ENCODE measurements at places on chromosomes 11 and 22.
A peak's percentile ranks its signal among the peaks of the same experiment; 100 is the strongest.

- no peak for DNase-seq
Observed at GRCh38 chr11:66918741-66919140, 39.4 kb downstream of the PC start.

GRCh38 chr11:107301878-107302277, 155.7 kb downstream of the CWF19L2 start:
- DNase-seq, result no peak

- DNase-seq, result no peak
Observed at GRCh38 chr11:44994753-44995152, 44.1 kb upstream of the TP53I11 start.

DNA sequence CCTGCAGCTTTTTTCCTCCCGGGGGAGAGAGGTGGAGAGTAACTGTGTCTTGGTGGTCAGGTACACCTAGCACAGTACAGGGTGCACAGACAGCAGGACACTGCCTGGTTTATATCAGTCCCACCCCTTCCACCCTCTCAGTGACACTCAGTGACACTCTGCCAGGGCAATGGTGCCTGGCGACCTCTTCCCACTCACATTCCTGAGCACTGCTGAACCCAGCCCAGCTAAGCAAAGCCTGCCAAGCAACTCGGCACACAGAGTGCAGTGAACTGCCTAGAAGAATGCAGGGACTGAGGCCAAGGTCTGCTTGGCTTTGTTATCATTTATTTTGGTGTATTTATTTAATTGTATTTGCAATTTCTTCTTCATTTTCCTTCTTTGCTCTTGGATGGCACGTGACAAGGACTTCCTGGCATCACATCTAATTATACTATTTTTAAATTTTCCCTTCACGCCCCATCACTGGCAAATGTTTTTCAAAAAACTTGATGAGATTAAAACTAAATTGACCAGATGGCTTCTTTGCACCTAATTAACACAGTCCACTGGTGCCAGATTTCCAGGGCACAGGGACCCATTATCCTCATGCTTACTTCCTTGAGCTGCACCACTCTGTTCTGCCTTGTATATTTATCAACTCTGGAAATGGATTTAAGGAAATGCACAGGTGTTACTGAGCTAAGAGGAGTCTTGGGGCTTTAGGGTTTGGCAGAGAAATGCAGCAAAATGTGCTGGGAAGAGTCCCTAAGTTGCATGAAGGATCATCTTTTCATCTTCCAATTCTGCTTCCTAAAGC, 205.6 kb downstream of the ADAMTS15 start:
- DNase-seq, result no peak

DNA sequence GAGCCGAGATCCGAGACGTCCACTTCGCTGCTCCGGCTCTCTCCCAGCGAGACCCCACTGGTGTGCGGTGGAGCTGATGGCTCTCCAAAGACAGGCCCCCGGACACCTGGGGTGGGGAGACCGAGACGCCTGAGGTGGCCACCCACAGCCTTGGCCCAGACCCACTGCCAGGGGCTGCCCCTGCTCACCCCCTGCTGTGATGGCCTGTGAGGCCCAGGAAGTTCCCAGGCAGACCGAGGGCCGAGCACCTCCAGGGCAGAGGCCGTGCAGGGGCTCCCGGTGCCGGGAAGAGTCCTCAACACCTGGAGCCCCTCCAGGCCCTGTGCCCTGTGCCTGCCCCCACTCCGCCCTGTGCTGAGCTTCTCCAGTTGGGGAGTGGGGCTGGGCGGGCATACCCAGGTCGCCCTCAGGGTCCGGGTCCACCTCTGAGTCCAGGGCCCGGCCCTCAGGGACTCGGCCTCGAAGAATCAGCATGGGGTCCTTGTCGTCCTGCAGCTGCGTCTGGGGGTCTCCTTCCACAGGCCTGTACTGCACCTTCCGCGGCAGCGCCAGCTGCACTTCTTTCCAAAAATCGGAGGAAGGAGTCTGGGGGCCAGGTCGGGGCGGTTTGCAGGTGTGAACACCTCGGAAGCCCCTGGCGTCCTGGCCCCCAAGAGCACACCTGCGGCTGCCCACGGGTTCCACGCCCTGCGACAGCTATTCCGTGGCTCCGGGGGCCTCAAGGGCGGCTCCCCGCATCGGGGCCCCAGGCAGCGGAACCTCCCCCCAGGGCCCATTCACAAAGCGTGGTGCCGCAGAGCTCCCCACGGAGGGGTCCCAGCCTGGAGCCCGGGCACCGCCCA, 8.6 kb downstream of the SIGIRR start:
- DNase-seq, result no peak

- DNase-seq, result peak; percentile 20
Observed at GRCh38 chr22:28443526-28443876, 236.1 kb downstream of the TTC28 start.

DNA sequence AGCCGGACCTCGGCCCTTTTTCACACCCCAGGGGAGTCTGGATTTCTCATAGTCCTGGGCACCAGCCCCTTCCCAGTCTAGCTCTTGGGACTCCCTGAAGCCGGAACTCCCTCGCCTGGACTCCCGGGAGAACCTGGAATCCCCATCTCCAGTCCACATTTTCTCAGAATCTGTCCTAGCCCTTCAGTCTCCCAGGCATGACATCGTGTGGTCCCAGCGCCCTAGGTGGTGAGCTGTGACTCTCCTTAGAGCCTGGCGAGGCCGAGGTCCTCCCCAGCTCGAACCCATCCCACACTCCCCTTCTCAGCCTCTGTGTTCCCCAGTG, 673 bp upstream of the DUSP18 start:
- DNase-seq, result no peak

DNA sequence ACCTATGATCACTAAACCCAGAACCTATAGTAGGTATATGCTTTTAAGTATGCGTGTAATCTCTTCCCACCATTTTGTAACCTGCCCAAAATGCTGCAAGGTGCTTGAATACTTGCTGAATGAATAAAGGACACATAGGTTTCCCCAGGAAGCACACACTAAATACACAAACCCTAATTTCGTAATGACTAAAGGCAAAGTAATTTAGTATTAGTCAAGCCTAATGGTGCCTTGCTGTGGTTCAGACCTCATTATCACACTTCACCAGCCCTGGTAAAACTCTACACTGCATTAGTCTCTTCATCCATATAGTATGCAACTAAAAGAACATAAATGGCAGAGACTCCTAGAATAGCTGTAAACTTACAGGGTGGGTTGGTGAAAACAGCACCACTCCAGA, 289.0 kb upstream of the PITPNB start:
- no peak for DNase-seq

DNA sequence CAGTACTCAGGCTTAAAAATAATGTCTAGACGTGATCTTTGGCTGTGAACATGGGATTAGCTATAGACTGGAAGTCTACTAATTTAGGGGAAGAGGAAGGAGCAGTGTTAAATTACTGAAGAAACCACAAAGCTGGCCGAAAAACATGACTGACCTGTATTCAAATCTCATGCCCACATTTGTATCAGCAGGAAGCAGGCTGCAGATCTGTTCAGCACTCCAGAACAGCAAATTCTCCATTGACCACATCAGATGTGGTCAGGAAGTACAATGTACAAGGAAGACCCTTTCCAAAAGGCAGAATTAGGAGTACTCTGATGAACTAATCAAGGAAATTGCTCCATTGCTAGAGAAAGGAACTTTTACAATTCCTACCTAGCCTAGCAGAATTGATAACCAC, 31.7 kb downstream of the DCDC1 start:
- no peak for DNase-seq

- no peak for DNase-seq
Observed at GRCh38 chr22:44100411-44100810, 76.3 kb downstream of the PARVB start.

DNA sequence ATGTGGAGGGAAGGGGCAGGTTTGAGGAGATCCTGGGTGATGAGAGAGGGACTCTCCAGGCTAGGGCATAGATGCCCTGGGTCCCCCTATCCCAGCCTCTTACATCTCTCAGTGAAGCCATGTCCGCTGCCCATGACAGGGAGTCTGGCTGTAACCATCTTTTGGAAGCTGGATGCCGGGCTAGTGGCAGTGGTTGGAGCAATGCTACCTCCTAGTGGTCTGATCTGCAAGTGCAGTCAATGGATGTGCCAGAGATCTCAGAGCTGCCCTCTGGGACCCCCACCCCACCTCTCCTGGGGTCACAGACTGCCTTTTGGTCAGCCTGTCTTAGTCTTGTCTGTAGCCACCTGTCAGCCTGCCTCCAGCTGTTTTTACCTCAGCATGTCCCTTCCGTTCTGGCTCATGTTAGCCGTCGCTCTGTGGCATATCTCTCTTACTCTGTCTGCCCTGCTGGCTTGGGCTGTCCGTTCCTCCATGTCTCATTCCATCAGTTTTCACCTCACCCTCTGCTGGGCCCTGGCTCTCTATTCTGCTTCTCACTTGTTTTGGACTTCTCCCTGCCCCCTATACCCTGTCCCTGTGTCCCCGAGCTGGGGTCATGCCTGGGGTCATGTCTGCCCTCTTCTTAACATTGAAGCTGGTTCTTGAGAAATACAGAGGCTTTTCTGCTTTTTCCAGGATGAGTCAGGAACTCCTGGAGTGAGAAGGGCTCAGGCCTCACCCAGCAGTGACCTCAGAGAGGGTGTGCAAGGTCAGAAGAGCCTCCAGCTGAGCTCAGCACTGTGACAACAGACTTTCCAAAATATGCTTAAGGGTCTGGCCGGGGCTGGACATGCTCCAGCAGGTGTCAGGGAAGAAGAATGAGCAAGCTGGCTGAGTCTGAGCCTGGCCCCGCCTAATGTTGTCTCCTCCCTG, 52.0 kb upstream of the THY1 start:
- DNase-seq, result peak; percentile 77

DNA sequence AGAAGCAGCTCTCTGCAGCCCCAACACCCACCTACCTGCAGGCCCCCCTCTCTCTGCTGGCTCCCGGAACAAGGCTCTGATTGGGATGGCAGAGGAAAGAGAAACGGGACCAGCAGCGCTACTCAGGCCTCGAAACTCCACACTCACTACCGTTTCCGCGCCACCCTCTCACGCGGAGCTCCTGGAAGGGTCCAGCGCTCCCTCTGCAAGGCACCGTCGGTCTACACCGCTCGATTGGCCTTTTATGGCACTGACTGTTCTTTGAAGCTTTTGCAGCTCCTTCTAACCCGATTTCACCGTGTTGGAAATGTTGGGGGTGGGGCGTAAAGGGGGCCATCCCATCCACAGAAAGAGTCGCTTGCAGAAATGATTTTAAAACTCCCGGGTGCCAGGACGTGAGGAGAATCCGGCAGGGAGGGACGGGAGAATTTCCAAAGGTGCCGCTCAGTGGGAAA, 323 bp upstream of the PANX1 start:
- DNase-seq, result no peak

DNA sequence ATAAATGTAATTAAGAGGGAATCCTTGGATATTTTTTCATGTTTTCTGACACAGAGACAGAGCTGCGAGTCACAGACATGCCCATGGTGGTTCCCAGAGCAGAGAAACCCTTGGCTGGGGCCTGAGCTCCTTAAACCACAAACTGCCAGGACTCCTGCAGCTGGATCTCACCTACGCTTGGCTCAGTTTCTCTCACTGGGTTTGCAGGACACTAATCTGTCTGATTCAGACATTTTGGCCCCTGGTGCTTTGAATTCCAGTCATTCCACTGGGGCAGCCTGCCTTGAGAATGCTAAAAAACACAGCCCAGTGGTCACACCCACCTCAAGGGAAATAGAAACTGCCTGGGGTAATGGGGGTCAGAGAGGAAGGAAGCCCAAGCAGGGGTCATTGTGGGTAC, 122.6 kb downstream of the CCDC81 start:
- no peak for DNase-seq

DNA sequence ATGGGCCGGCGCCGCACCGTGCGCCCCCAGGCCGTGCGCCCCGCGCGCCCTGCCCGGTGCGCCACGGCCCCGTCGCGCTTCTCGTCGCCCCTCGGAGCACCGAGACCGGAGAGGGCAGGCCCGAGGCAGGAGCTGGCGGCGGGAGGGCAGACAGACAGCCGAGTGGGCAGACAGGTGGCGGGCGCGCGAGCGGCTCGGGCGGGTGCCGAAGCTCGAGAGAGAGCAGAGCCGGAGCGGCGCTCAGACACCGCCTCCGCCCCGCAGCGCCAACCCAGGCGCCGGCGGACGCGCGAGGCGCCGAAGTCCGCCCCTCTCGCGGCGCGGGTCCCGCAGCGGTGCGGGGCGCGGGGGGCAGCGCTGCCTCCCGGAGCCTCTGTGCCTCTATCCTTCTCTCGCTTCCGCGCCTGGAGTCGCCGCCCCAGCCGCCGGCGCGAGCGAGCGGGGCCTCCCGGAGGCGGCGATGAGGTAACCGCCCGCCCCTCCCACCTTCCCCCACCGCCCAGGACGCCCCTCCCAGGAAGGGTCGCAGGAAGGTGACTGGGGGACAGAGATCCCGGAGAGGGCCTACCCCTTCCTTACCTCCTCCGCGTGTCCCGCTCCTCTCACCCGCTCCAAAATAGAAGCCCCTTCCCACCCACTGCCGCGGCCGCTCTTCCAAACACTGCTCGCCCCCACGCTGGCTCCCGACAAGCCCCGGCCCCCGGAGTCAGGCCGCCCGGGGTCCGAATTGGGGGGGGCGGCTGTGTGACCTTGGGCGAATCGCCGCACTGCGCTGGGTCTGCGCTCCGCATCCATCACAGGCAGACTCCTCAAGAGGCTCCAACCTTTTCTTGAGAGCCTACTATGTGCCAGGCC, at the start of gene RASL10A:
RASL10A (minus strand) TSS at position 412 of the 855 bp plus-strand sequence. CDS start 451 bp downstream, outside the sequence.
- peak; percentile 35 for DNase-seq

GRCh38 chr22:29244785-29245625, 22.8 kb downstream of the RHBDD3 start:
- DNase-seq, result no peak

DNA sequence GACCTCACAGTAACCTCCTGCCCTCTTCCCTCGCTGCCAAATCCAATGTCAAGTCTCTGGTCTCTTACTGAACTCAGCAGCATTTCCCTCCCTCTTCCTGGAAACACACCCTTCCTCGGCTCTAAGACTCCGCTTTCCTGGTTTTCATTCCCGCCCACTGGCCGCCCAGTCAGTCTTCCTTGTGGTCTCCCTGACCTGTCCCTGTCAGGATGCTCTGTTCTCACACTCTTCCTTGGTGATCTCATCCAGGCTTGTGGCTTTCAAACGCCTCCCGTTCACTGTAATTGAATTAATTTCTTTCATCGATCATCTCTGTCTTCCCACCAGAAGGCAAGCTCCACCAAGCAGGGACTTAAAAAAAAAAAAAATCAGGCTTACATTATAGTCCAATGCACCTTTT, 33.5 kb downstream of the MYO18B start:
- no peak for DNase-seq

DNA sequence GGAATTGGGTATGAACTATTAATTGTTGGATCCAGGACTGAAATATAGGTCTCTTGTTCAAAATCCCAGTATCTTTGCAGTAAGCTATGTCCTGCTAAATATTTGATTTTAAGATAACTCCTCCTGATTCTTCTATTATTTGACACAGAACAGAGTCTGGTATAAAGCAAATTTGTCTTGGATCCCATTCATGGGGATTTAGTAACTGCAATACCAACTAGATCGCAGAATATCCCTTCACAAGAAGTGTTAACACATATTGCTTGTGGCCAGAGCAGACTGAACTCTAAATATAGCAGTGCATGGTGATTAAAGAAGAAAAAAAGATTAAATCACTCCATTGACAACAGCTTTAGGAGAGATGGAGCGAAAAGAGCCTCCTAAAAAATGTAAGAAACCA, 68.2 kb upstream of the ARHGAP42 start:
- DNase-seq, result no peak

DNA sequence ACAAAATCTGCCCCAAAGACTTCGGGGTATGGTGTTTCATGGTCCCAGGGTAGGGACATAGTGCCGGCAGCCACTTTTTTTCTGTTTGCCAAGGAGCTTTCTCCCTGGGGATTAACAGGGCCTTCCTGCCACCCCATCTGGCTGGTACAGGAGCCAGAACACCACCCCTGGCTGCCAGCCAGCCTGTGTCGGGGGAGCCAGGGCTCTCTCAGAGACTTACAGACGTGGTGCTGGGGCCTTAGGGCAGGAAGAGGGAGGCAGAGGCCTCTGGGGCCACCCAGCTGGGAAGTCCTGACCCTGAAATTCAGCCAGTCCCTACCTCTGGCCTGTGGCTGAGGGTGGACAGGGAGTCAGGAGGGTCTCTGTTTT, 52.4 kb upstream of the CDON start:
- DNase-seq, result no peak

Data from activated T-cell treated with anti-CD3 and anti-CD28 coated beads, Interleukin-2, amount 50 U/mL, for 48 hours (primary cell).